CD8-positive, alpha-beta memory T cell (primary cell): ENCODE measurements at places on chromosomes 5 and 9.

DNA sequence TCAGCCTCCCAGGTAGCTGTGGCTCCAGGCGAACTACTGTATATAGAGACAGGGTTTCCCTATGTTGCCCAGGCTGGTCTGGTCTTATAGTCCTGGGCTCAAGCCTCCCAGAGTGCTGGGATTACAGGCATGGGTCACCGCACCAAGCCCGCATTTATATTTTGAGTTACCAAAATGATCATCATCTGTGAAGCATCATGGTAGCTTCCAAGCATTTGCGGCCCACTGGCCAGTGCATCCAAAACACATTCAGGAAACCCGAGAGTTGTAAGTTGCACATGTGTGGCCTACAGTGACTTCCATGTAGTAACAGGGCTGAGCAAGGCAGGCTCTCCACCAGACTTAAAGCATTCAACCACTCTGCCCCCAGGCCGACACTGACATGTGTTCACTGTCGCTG, 2.3 kb downstream of the BRD3OS start:
- no peak for DNase-seq

GRCh38 chr5:77029376-77029885, 773 bp upstream of the AGGF1 start:
- no peak for DNase-seq

DNA sequence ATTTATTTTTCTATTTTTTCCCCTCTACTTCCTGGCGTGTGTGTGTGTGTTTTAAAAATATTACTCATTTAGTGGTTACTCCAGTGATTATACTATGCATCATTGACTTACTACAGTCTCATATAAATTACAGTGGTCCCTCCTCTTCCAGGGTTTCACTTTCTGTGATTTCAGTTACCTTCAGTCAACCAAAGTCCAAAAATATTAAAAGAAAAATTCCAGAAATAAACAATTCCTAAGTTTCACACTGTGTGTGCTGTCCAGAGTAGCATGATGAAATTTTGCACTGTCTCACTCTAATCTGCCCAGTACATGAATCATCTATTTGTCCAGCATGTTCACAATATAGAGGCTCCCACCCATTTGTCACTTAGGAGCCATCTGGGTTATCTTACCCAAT, 47.4 kb upstream of the CCDC112 start:
- DNase-seq, result no peak

- no peak for DNase-seq
These were observed 108.6 kb downstream of the ACER2 start for GRCh38 chr9:19517202-19517942.

DNA sequence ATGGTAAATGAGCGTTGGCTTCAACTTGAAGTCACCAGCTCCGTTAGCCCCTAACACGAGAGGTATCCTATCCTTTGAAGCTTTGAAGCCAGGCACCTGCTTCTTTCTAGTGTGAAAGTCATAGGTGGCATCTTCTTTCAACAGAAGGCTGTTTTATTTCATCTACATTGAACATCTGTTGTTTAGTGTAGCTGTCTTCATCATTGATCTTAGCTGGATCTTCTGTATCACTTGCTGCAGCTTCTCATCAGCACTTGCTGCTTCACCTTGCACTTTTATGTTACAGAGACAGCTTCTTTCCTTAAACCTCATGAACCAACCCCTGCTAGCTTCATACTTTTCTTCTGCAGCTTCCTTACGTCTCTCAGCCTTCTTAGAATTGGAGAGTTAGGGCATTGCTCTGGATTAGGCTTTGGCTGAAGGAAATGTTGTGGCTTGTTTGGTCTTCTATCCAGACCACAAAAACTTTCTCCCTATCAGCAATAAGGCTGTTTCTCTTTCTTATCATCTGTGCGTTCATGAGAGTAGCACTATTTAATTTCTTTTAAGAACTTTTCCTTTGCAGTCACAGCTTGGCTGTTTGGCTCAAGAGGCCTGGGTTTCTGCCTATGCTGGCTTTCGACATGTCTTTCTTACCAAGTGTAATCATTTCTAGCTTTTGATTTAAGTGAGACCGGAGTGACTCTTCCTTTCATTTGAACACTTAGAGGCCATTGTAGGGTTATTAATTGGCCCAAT, 47.2 kb downstream of the PCSK5 start:
- DNase-seq, result no peak

DNA sequence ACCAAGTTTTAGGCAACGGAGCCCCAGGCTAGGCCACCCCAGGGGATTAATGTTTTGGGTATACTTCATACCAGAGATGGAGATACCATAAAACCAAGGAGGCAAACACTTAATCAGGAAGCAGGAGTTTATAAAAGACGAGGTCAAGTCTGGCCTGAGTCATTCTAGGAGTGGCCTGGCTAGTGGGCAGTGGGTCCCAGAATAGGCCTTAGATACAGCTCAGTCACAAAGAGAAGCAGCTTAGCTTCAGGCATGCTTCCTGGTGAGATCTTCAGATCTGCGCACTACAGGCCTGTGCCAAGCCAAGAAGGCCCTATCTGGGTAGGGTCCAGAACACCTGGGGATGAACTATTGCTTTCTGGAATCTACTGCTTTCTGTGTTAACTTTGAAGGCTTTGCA, 20.6 kb upstream of the NR5A1 start:
- DNase-seq, result no peak

DNA sequence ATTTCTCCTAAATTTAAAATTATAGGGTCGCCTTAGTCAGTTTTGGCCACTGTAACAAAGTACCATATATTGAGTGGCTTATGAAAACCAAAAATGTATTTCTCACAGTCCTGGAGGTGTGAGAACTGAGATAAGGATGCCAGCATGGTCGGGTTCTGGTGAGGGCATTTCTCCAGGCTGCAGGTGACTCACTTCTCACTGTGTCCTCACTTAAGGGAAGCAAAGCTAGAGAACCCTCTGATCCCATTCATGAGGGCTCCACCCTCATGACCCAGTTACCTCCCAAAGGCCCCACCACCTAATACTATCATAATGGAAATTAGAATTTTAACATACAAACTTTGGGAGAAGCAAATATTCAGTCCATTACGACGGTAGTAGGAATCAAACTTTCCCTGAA, 75.1 kb upstream of the FBN2 start:
- no peak for DNase-seq

DNA sequence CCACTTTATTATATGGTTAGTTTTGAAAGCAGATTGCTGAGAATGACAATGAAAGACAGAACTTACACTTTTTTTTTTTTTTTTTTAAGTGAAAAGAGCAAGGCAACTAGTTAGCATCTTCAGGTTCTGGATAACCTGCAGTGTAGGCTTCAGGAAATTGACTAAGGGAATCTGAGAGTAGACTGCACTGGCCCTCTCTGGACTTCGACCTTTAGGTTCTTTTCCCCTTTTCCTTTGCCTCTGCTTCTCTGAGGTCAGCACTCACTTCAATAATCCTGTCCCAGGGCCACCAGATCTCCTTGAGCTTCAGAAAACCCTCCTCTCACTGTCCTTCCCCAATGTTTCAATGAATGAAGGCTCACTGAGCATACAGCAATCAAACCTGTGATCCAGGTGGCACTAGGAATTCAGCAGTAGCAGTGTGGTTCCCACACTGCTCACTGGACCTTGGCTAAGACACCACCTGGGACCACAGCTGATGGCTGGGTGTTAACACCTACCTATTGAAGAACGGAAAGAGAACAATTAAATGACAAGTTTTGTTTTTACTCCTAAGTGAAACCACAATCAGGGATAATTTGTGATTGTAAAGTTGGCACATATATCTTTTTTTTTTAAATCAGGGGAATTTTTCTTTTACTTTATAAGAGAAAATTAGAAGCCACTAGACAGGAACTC, 85.8 kb upstream of the IL6ST start:
- DNase-seq, result no peak

DNA sequence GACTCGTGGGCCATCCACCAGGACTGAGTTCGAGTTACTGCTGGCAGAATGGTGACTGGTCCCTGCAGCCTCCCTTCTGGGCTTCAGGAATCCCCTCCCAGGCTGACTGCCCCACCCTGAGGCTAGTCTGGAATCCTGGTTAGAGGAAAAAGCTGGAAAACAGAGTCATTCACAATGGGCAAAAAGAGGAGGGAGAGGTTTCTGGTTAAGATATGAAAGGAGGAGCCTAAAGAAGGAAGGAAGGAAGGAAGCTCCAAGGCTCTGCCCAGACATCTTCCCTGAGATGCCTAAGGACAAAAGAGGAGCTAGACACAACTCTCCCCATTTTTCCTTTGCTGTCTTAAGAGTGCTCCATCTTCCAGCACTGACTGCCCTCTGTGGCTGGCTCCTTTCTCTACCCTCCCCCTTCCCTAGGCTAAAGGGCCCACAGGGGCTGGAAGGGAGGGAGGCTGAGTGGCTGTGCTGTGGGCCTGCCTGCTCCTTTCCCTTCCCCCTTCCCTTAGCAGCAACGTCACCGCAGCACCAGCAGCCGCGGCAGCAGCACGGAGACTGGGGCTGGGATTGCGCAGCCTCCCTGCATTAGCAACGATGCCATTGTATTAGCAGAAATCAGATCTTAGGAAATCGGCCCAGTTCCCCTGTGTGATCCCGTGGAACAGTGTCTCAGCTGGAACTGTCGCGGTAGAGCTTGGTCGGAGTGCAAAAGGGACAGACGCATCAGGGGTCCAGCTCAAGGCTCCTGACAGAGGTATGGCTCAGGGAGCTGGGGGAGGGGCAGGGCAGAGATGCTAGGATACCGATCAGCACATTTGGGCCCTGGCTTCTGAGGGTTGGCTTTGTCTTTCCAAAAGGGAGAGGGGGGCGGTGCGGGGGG, 48.7 kb downstream of the RUSC2 start:
- DNase-seq, result no peak

DNA sequence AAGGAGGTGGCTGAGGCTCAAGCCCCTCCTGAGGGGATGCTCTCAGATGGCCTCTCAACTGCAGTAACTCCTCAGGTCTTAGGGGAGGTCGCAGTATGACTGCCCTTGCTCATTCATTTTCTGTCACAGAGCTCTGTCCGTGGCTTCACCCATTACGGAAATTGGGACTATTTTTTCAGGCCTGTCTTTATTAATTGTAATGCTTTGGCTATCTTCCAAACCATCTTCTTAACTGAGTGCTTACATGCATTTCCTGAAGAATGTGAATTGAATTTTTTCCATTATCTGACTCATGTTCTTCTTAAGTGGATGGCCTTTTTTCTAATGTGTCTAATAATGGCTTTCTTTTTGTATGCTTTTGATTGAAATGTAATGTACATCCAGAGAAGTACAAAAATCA, 36.4 kb upstream of the SV2C start:
- no peak for DNase-seq

DNA sequence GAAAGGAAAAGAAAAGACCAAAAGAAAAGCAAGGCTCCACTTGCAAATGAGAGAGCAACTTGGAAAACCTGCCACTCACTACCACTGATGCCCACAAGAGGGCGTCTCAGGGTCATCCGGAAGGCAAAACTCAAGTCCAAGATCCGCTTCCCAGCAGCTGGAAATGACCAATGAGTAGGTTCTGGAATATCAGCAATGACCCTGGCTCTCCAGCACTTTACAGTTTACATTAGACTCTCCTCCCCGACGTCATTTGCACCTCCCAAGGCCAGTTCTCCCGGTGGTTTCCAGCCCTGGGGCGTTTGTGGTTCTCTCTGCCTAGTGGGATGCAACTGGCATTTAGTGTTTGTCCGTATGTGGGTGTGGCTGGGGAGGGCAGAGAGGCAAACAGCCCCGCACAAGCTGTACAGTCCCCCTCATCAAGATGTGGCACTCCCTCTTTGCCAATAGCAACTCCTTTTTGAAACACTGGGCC, 193.8 kb upstream of the ZNF618 start:
- peak; percentile 18 for DNase-seq
